ENCODE measurements at places on chromosomes 4 and X.

DNA sequence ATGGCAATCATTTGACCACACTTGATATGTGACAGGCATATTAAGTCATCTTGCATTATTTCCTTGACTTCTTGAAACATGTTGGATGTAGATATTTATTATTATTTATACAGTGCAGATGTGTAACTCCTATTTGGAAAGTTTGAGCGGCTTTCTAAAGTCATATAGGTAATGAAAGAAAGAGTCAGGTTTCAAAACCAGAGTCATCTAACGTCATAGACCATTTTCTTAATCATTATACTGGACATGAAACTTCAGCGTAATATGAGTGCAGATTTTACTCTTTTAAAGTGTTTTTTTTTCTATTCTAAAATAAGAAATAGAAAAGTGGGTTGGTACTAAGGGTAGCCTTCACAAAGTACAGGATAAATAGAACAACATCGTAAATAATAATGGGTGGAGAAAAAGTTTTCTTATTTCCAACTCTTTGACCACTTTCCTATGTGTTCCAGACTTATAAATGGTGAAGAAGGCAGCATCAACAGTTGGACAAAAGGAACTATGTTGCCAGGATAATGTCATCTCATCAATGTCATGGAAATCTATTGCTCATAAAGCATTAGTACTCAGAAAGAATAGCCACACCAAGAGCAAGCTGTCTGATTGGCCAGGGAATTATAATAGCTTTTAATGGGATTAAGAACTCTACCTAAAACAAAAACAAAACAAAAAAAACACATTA is 108.0 kb upstream of the PCDH18 start:
- DNase-seq, result no peak

- DNase-seq, result no peak
Measured at GRCh38 chr4:168212656-168213055, 105.9 kb downstream of the DDX60 start.

- DNase-seq, result no peak
Measured at GRCh38 chr4:20194123-20195013, 57.3 kb upstream of the SLIT2 start.

DNA sequence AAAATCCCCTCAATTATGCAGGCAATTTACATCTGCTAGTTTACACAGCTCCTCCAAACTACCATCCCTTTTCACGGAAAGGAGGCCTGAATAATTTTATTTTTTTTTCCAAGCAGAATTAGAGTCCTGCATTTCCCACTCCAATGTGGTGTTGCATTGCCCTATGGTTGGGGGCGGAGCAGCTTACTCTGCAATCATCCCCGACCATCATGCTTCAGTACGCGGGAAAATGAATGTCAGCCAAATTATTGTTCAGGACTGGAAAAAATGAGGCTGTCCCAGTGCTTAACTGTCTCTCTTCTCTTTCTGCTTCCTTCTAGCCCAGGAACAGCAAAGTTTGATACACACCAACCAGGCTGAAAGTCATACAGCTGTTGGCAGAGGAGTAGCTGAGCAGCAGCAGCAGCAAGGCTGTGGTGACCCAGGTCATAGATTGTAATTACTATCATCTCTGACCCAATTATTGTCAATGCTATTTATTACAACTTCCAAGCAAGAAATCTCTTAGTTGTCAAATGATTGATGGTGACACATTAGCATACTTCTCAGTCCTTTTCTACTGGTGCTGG is 28.3 kb downstream of the MMRN1 start:
- no peak for DNase-seq

DNA sequence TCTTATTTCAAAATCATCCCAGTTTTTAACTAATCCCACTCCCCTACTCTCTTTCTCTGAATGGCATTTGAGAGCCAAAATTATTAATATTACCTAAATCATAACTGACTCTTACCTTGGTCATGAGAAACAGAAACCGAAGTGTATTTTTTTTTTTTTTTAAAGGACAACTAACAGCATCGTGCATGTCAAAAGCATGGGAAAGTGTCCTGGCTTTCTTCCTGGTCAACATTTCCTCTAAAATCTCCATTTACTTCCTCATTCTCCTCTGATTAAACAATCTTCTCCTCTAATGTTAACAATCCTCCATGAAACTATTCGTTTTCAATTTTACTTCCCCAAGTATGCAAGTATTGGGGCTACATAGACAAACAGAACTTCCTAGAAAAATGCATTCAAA is 2.1 kb upstream of the STS start:
- DNase-seq, result no peak

DNA sequence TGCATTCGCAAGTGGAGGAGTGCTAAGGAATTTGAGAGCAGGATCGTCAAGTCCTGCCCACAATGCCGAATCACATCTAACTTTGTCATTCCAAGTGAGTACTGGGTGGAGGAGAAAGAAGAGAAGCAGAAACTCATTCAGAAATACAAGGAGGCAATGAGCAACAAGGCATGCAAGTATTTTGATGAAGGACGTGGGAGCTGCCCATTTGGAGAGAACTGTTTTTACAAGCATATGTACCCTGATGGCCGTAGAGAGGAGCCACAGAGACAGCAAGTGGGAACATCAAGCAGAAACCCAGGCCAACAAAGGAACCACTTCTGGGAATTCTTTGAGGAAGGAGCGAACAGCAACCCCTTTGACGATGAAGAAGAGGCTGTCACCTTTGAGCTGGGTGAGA is 100.2 kb upstream of the MED14 start:
- no peak for DNase-seq

DNA sequence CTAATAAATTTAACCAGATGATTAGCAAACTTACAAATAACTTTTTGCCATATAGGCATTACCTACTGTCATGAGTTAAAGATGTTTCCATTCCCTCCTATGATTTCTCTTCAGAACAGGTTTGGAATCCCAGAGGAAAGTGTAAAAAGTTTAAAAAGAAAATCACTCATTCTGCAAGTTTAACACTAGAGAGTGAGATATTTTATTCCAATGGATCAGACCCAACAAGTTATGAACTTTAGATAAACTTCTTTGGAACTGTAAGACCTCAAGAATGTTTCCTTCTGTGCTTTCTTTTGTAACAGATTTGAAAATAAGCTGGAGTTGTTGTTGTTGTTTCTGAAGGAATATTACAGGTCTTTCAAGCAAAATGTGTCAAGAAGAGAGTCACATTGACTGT is 51.6 kb downstream of the PPP3CA start:
- DNase-seq, result no peak

DNA sequence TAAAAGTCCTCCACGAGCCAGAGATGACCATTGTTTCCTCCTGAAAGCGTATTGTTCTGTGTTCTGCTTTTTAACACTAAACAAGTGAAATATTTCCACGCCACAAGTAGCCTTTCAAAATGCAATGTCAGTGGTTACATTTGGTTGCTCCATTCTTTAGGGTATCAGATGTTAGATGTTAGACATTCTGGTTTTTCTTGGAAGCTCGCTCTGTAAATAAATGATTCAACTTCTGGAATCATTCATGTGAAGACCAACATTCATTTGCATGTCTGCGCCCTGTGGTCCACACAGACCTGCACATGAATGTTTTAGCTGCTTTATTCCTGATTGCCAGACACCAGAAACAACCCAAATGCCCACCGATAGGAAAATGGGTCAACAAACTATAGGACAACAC is 38.0 kb upstream of the HELT start:
- DNase-seq, result no peak

DNA sequence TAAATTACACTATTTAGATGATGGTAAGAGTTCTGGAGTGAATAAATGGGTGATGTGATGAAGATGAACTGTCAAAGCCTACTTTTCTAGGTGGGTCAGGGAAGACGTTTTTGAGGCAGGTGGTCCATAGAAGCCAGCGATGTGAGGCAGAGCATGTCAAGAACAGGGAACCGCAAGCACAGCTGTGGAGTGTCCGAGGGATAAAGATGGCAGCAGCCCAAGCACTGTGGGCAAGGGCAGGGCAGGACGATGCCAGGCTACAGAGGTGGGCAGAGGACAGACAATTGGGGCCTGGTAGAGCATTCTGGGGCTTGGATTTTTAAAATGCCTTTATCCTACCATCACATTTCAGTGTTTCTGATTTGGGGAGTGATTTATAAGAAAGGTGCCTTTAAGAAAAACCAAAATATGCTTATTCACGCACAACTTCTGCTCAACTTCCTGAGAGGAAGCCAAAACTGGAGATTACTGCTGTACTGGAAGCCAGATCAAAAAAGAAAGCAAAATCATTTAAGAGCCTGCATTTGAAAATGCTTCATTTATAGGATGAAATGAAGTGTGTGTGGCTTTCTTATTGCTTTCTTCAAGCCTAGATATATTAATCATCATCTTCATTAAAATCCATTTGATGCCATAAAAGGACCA is 119.0 kb upstream of the WDR17 start:
- DNase-seq, result no peak
